ENCODE measurements at places on chromosomes 12 and 14.

DNA sequence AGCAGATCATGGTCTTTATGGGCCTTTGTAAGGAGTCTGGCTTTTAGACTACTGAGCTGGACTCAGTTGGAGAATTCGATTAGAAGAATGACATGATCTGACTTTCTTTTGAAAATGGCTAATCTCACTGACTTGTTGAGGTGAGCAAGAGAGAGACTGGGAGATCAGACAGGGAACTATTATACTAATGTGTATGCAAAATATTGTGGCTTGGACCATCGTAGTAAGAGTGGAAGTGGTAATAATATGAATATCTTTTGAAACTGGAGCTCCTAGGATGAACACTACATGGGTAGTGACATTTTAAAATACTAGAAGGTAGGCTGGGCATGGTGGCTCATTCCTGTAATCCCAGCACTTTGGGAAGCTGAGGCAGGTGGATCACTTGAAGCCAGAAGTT is 56.2 kb upstream of the CCT2 start:
- no peak for DNase-seq

GRCh38 chr14:68264260-68264569 is 444.6 kb downstream of the RAD51B start:
- DNase-seq: no peak

DNA sequence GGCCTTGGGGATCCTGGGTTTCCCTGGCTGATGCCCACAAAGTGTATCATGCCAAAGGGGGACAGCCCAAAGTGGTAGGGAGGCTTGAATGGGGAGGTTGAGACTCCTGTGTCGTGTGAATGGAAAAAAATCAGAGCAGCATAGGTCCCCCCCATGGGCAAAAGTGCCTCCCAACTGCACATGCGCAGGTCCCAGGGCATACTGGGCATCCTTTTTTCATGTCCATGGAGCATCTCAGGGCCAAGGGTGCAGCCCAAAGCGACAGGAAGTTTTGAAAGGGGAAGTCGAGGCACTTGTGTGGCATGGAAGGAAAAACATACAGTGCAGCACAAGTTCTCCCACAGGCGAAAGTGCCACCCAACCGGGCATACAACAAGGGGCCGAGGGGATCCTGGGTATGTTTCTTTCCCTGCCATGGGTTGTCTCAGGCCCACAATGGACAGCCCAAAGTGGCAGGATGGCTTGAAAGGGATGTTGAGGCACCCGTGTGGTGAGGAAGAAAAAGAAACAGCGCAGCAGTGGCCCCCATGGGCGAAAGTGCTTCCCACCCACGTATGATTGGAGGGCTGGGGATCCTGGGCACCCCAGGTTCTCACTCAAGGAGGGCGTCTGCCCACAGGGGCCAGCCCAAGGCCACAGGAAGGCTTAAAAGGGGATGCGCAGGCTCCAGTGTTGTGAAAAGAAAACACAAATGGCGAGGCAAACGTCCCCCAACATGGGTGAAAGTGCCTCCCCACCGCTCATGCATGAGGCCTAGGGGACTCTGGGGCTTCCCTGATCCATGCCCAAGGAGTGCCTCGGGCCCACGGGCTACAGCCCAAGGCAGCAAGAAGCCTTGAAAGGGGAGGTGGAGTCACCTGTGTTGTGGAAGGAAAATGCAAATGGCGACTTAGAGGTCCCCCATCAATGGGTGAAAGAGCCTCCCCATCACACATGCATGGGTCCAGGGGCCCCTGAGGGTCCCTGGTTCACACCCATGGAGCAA is 573.7 kb downstream of the ALG10 start:
- DNase-seq: no peak

DNA sequence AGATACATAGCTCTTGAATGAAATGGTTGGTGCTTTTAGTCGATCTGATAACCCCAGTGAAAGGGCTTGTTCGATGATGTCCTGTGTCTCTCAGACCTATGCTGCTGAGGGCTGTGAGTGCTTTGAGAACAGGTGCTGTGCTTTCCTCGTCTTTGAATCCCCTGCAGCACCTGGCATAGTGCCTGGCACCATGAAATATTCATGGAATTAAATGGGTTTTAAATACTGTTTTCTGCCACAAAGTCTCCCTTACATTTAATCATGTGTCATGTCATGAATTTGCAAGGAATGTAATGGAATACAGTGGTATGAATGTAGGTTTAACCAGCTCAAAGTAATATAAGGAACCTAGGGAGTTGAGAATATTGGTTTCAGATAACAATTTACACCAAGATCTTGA is 220.5 kb upstream of the PRICKLE1 start:
- DNase-seq: no peak

DNA sequence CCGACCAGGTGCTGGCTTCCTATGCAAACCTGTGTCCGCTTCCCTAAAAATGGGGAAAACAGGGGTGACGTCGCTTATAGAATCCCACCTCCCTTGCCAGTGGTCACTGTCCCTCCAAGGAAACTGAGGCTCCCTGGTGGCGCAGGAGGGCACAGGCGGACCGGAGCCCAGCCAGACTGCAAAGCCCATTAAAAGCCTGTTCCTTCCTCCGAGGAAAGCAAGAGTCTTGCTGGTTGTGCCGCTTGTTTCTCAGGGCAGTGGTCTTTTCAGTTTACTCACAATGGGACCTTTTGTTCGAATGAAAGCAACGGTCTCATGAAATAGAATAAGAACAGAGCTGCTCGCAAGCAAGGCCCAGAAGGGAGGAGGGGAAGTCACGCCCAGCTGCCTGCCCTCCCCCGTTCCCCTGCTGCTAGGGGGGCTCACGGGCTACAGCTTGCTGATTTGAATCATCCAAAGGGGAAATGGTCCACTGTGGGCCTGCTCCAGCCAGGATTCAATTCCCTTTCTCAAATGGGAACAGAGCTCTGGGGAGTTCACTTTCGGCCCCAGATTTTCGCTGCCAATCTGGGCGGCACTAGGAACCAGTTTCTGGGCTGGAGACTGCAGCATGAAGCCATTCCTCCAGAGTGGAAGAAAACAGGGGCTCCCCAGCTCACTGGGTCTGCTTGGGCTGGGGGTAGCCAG is 4.6 kb upstream of the SELPLG start:
- no peak for DNase-seq

DNA sequence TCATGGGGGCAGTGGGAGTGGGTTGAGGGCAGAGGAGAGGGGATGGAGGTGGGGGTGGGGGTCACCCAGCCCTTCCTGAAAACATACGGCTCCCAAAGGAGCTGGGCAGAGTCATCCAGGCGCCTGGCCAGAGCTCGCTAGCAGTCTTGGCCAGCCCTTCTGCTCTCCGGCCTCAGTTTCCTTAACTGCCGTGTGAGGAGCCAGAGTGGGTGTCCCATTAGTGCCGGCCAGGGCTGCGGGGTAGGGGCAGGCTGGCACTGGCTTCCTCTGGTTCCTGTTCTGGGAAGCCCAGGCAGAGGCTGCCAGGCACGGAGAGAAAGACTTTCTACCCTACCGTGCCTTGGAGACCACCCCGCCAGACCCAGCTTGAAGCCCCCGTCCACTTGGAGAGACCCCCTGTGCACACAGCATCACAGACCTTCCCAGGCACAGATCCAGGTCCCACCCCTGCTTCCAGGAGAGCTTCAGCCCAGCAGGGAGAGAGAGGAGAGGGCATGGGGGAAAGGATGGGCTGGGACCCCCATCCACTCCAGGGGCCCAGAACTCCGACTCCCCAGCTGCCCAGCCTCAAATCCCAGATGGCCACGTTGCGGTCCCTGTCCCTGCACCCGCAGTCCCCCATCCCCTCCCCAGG is 93.3 kb downstream of the RFLNA start:
- no peak for DNase-seq

DNA sequence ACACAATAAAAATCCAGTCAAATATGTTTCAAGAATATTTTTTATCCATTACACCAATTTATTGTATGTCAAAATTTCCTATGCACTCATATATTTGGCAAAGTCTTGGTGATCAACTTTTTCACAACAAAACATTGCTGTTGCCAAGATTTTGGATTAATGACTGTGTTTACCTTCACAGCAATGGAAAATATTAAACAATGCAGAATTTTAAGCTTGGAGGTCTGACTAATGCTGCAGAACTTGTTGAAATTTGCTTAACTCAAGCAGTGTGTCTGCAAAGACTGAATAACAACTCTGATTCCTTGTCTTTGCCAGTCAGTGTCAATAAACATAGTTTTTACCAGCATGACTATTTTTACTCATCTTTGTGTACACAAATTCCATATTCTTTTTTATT is 336.4 kb downstream of the CCER1 start:
- no peak for DNase-seq

GRCh38 chr12:42585154-42585840 is 4.2 kb downstream of the PRICKLE1 start:
- DNase-seq: no peak

DNA sequence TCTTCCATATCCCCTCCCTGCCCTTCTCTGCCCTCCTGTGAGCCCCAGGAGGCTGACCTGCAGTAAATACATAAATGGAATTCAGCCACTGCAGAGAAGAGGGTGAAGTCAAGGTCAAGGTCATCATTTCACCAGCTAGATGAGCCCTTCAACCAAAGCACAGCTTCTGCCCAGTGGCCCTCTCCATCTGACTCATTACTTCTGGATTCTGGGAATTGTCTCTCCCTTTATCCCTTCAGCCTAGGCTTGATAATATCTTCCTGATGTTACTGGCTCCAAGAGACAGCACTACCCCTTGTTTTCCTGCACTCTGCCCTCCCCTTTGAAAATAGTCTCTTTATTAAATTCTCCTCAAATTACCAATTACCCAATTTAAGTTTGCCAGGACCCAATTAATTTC is 64.5 kb downstream of the TTC9 start:
- peak; percentile 10 for DNase-seq

GRCh38 chr12:29455087-29455486 is 42.4 kb downstream of the OVCH1 start:
- DNase-seq: no peak

DNA sequence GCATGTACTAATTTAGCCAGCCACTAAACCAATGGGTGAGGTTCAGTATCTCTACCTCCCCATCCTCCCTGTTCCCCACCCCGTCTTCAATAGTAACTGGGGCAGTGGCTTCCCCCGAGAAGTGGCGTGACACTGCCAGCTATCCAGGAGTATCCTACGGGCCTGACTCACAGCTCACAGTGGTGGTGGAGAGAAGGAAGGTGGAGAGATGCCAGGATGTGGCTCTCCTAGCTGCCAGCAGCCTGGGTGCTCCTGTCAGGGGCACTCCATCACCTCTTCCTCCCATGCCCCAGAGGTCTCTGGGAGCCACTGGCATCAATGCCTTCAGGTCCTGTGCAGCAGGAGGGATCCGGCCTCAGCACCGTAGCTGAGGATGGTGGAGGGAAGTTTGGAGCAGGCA is 49.0 kb downstream of the TSPAN11 start:
- no peak for DNase-seq

DNA sequence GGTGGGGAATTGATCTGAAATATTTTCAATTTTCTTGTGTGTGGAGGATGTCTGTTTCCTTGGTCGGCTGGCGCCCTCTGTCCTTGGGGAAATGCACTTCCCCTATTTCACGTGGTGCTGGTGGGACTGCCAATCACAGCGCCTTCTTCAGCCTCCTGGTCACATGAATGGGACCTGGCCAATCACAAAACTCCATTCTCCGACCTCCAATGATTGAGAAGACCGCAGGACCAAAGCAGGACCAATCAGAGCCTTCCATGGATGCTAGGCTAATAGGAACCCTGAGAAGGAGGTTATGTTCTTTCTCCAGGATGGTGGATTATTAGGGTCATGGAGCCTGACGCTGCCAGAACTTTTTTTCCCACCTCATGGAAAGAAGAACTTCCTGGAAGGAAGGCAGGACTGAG is 188.7 kb downstream of the TTC8 start:
- peak; percentile 88 for DNase-seq

GRCh38 chr14:75518625-75519024 is 3.6 kb upstream of the BATF start:
- peak; percentile 80 for DNase-seq

GRCh38 chr12:5694759-5695409 is 250.2 kb downstream of the ANO2 start:
- no peak for DNase-seq

GRCh38 chr12:65935906-65936901 is 111.9 kb downstream of the HMGA2 start:
- DNase-seq: no peak

- DNase-seq: no peak
These were observed 22.7 kb upstream of the GTF2A1 start for GRCh38 chr14:81243499-81243898.

- no peak for DNase-seq
These were observed 104.3 kb downstream of the FLRT2 start for GRCh38 chr14:85634205-85634604.

DNA sequence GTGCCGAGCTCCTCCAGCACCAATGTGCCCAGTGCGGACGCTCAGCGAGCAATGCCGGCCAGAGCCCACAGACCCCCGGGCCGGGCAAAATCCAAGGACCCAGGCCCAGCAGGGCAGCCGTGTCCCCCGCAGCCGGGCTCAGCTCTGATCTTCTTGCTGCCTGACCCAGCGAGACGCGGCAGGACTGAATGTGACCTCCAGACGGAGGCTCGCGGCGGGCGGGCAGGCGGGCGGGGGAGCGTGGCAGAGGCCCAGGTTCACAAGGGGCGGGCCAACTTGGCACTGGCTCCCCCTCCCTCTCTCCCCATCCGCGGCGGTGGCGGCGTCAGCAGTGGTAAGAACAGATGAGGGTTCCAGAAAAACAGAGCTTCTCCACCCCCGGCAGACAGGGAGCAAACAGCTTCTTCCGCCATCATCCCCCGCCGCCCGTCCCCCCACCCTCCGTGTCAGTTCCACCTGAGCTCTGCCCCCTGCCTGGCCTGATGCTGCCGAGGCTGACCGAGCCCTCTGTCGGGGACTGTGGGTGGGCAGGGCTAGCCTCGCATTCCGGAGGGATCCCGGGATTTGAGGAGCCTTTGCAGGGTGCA is 94.3 kb downstream of the RFLNA start:
- DNase-seq: peak; percentile 76

GRCh38 chr14:94393474-94393873 is 5.1 kb upstream of the SERPINA1 start:
- DNase-seq: no peak

- DNase-seq: no peak
These were observed 214.1 kb upstream of the FLRT2 start for GRCh38 chr14:85315733-85316290.

- no peak for DNase-seq
These were observed 26.6 kb downstream of the FAIM2 start for GRCh38 chr12:49877066-49877465.

Measured in mesendoderm (in vitro differentiated cells).